ENCODE measurements at places on chromosomes 7 and 10.

GRCh38 chr10:63210611-63211196 is 77.6 kb downstream of the NRBF2 start:
- DNase-seq = no peak

DNA sequence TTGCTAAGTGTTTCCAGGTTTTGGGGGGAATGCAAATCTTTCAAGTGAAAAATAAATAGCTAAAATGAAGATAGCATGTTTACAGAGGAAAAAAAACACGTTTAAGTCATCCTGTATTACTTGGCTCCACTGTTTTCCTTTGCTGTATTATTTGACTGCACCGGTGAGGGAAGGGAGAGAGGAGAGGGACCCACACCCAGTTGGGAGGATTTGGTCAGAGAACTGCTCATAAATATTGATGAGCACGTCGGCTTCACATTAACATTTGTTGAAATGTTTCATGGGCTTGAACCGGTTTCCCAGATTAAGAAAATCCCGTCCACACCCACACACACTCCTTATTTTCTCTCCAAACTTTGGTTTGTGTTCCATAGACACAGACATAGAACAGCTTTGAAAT is 493.8 kb upstream of the MGMT start:
- DNase-seq = no peak

DNA sequence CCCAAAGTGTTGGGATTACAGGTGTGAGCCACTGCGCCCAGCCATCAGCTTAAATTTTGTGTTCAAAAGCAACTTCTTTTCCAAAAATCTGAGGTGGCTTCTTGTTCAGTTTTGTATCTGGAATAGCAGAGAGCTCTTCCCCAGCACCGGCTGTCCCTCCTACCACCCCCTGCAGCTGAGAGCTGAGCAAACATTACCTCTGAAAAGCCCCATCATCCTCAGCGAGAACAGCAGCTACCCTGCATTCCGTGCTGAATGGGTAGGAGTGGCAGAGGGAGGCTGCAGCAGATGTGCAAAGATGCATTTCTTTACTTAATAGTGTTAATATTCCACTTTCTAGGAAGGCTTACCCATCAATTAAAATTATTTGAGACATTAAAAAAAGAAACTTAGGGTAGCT is 31.8 kb downstream of the CCM2 start:
- DNase-seq = no peak

DNA sequence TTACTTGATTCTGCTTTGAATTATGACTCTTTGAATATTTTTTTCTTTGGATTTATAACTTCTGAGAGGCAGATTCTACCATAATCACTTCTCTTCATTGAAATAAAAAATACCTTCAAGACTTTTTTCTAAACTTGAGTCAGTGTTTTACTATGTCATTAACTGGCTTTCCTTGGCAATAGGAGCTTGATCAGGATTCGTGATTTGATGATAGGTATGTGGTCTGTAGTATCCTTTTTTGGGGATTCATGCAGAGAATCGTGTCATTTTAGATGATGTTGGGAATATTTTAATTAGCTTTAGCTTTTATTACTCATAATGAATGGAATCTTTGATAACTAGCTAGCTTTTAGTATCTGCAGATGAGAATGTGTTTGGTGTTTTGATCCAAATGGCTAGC is 83.3 kb downstream of the PHTF2 start:
- no peak for DNase-seq

DNA sequence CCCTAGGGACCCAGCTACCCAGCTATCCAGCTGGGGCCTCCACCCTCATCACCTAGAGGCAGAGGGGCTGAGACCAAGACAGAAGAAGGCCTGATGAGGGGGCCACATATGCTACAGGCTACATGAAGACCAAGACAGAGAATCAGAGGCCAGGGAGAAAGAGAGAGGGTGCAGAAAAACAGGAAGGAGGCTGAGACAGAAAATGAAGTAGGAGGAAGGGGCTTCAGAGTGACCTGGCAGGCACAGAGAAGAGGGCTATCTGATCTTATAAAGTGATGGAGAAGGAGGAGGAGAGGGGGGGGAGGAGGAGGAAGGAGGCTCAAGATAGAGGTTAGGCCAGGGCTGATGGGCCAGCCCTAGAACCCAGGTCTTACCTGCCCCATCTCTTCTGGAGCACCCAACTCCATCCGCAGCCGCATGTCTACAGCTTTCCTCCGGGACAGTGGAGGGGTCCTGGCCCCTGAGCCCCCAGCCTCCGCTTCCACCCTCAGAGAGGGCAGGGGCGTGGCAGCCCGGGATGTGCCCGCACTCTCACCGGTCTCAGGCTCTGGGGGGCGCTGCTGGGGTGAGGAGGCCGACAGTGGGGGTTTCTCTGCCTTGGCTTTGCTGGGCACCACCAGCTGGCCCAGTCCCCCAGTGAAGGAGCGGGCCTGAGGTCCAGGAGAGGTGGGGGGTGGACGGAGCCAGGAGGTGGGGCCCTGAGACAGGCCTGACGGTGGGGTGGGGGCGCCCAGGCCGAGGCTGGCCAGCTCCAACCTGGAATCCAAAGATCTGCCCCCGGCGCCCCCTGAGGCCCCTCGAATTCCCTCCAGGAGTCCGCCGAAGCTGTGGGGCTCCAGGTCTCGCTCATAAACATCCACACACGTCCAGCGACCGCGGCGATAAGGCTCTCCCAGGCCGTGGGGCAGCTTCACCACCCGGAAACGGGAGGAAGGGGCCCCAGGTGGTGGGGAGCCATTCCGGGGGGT is 1.8 kb downstream of the TSC22D4 start:
- no peak for DNase-seq

DNA sequence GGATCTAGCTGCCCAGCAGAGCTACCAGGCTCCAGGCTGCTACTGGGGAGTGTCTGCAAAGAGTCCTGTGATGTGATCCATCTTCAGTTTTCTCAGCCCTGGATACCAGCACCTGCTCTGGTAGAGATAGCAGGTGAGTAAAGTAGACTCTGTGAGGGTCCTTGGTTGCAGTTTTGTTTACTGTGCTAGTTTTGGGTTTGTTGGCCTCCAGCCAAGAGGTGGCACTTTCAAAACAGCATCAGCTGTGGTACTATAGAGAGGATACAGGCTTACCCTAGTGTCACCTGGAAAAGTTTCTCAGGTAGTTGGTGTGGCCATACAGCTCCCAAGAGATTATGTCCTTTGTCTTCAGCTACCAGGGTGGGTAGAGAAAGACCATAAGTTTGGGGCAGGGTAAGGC is 56.3 kb downstream of the MTERF1 start:
- DNase-seq = no peak

DNA sequence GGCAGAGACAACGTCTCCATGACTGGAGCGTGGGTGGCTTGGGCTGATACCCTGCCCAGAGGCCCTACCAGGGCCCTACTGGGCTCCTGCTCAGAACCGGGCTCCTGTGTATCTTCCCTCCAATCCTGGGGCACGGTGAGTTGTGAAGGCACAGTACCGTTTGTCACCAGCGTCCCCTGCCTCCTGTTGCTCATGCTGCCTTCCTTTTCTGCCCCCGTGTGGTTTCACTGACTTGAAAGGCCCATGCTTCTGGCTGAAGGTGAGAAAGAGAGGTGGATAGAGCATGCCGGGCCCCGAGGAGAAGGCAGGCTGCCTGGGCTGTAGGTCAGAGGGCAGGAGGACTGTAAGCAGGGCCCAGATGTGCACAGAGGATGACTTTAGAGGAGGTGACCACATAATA is 9.1 kb upstream of the DMBT1 start:
- DNase-seq = peak; percentile 76

DNA sequence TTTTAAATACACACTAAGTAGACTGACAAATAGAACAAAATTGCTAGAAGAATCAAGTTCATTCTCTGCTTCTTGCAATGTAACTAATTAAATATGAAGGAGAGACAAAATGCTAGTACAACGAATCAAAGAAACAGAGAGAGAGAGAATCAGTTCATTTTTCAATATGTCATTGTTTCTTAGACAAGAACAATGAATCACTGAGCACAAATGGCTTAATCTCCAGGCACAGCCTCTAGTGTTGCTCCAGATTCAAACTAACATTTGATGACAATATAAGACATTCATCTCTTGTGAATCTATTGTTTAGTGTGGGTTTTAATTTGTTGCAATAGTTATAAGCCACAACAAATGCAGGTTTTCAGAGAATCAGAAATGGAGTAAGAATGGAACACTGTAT is 357.4 kb upstream of the TMEM229A start:
- DNase-seq = no peak

DNA sequence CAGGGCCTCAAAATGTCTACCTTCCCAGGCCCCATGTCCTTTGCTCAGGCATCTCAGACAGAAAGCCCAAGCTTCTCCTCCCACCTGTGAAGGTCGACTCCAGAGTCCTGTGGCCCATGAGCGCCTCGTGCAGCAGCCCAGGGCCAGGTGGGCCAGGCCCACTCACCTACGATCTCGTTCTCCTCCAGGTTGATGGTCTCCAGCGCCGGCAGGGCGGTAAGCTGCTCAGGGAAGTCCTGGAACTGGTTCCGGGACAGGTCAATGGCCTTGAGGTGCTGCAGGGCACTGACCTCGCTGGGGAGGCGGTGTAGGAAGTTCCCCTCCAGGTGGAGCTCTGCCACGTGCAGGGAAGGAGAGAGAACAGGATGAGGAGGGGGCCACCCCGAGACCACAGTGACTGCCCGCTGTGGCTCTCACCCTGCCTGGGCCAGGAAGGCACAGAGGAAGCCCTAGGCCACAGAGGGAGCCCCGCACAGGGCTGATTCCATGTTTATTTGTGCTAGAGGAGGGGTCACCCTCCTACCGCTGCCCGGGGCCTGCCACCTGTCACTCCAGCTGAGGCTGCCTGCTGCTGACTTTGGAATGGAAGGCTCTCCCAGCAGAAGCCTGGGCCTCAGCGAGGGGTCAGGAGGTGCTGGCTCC is 40.0 kb upstream of the NPFFR1 start:
- no peak for DNase-seq

- DNase-seq = peak; percentile 69
These were observed 105.2 kb upstream of the PPIF start for GRCh38 chr10:79241990-79242619.

GRCh38 chr10:48232717-48233447 is 41.6 kb downstream of the FRMPD2 start:
- DNase-seq = no peak
